ENCODE measurements at places on chromosomes 3 and 15. TPM values are rescaled to one million over a fixed set of nuclear protein-coding genes. Genes with fewer than 3 reads are reported as not detected.

Gene GHSR
- total RNA-seq: not detected

Gene IMPG2
- total RNA-seq: 0.72 TPM

Gene GNAT1
- total RNA-seq: not detected

- DNase-seq: no peak
Measured at GRCh38 chr3:34001990-34002389, 203.6 kb downstream of the PDCD6IP start.

DNA sequence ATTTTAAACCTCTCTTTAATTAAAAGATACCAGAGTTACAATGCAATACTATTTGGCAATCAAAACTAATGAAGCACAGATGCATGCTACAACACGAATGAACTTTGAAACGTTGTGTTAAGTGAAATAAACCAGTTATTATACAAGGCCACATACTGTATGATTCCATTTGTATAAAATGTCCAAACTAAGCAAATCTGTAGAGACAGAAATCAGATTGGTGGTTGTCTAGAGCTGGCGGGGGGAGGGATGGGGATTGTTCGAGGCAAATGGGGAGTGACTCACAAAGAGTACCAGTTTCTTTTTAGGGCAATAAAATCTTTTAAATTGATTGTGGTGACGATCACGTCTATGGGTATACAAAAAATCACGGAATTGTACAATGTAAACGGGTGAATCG, 677.0 kb downstream of the NTRK3 start:
- no peak for DNase-seq

GRCh38 chr3:46959161-46959511, 17.4 kb downstream of the CCDC12 start:
- no peak for DNase-seq

- no peak for DNase-seq
Measured at GRCh38 chr15:91125162-91125561, 25.1 kb downstream of the SV2B start.

DNA sequence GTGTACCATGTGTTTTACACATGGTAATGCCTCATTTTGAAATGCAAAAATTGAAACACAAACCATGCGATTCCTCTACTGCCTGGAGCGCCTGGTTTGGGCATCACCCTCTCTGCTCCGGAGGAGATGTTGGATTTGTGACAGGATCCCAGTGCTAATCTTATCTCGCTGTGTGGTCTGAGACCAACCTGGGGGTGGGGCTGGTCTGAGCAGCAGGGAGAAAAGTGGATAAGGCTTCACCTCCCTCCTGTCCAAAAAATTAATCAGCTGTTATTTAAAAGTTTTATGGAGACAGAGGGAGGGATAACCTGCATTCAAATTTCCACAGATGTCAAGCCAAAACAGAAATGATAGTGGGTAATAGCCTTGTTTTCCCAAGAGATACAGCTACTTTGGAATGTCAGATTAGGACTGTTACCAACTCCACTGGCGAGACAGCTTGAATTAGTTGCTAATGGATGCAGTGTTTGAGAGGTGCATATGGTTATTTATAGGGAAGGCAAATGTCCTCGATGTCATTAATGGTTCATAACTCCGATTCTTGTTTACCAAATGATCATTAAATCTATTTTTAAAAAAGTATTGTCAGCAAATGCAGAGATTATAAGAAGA, 54.0 kb upstream of the SKOR1 start:
- no peak for DNase-seq

DNA sequence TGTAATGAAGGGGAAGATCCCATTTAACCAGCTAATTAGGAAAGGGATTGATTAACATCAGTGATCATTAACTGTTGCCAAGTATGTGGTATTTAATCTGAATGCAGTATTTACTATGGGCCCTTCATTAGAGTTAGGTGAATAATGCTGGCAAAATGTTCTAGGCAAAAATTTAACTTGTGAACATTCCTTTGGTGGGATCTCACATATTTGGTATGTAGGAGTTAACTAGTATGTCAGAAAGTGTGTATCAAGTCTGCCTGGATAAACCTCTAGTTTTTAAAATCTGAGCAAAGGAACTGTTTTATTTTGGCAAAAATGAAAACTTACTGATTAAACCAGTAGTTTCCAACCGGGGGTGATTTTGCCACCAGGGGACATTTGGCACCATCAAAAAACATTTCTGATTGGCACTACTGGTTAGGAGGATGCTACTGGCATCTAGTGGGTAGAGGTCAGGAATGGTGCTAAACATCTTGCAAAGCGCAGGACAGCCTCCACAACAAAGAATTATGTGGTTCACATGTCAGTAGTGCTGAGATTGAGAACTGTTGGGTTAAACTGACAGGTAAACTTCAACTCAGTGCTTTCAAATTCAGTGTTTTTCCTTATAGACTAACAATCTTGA, 22.5 kb downstream of the LRTM1 start:
- no peak for DNase-seq

Gene OSBPL10
- 22.3 TPM for total RNA-seq

Gene RHCG
- 1.1 TPM for total RNA-seq

- DNase-seq: no peak
Measured at GRCh38 chr15:31504462-31504839, 177.8 kb downstream of the KLF13 start.

- DNase-seq: no peak
Measured at GRCh38 chr15:97153356-97153965, 807.0 kb upstream of the ARRDC4 start.
